ENCODE measurements at places on chromosomes 3 and 15. TPM values are rescaled to one million over a fixed set of nuclear protein-coding genes. Genes with fewer than 3 reads are reported as not detected.

Gene CCDC39
- 0.06 TPM for total RNA-seq

Gene CFAP92
- total RNA-seq: 0.69 TPM

Gene FBLN2
- total RNA-seq: 13.8 TPM

Gene RASGRP1
- 0.57 TPM for total RNA-seq

Gene ADGRG7
- not detected for total RNA-seq

Gene AGBL1
- not detected for total RNA-seq

Gene TTLL13
- 0.06 TPM for total RNA-seq

Measured in bladder microvascular endothelial cell (primary cell).